Aorta (tissue), 5 donors: ENCODE measurements at places on chromosomes 1 and 21.

GRCh38 chr1:8543965-8544364 is 226.1 kb downstream of the SLC45A1 start:
- no peak overlapping the region for H3K4me3 ChIP-seq
- no peaks in the 10 kb centered on the region for H3K27me3 ChIP-seq

GRCh38 chr1:59595774-59596173 is 219.0 kb upstream of the HOOK1 start:
- no peaks in the 10 kb centered on the region for H3K27me3 ChIP-seq
- no peak overlapping the region for H3K4me3 ChIP-seq
- H3K27ac ChIP-seq, result no peak overlapping the region
- no peaks in the 10 kb centered on the region for H3K36me3 ChIP-seq
- H3K4me1 ChIP-seq, result no peaks in the 10 kb centered on the region
- no peak for DNase-seq

- DNase-seq, result no peak
- H3K4me3 ChIP-seq, result no peak overlapping the region
- H3K27ac ChIP-seq, result no peak overlapping the region
Measured at GRCh38 chr1:185834371-185834905, 100.2 kb downstream of the HMCN1 start.

DNA sequence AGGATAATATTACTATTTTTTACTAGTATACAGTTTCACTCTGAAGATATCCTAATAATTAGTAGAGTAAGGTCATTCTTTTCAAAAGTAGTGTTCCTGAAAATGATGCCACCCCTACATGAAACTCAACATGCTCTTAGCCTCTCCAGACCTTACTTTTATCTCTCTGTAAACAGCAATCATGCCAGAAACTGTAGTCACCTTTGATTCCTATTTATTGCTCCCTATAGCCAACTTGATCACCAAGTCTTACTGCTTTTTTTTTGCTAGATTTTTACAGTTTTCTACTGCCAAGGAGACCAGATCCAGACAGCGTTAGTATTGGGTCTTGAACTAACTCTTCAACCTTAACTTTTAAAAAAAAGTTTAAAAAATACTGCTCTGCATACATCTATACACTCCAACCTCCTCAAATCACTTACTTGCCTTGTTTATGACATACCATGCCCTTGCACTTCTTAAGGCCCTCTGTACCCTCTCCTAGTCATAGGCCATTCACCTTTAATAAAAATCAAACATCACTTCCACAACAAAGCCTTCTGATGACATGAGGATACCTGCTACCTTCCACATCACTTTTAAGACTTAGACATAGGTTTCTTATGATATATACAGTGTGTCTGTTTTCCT is 36.1 kb downstream of the ZNHIT6 start:
- DNase-seq, result no peak
- no peaks in the 10 kb centered on the region for H3K27me3 ChIP-seq
- peaks cover 4% of the 10 kb centered on the region for H3K4me1 ChIP-seq
- no peak overlapping the region for H3K4me3 ChIP-seq
- H3K36me3 ChIP-seq, result no peaks in the 10 kb centered on the region
- H3K27ac ChIP-seq, result no peak overlapping the region

GRCh38 chr1:11682287-11682771 is 1.4 kb upstream of the MAD2L2 start:
- H3K27ac ChIP-seq, result no peak overlapping the region
- no peaks in the 10 kb centered on the region for H3K4me1 ChIP-seq
- DNase-seq, result no peak
- no peaks in the 10 kb centered on the region for H3K36me3 ChIP-seq
- no peak overlapping the region for H3K4me3 ChIP-seq

GRCh38 chr1:86704458-86704971 is at the start of gene SH3GLB1:
SH3GLB1 (plus strand) TSS chr1:86704576; CDS start chr1:86704900, 324 bp downstream.
- no peaks in the 10 kb centered on the region for H3K27me3 ChIP-seq
- H3K4me1 ChIP-seq, result peaks cover 2% of the 10 kb centered on the region
- peak within 1 kb of the TSS; percentile 74 for H3K4me3 ChIP-seq
- peak within 1 kb of the TSS; percentile 93 for H3K27ac ChIP-seq
- H3K36me3 ChIP-seq, result no peaks in the 10 kb centered on the region
- peak; percentile 93 for DNase-seq

DNA sequence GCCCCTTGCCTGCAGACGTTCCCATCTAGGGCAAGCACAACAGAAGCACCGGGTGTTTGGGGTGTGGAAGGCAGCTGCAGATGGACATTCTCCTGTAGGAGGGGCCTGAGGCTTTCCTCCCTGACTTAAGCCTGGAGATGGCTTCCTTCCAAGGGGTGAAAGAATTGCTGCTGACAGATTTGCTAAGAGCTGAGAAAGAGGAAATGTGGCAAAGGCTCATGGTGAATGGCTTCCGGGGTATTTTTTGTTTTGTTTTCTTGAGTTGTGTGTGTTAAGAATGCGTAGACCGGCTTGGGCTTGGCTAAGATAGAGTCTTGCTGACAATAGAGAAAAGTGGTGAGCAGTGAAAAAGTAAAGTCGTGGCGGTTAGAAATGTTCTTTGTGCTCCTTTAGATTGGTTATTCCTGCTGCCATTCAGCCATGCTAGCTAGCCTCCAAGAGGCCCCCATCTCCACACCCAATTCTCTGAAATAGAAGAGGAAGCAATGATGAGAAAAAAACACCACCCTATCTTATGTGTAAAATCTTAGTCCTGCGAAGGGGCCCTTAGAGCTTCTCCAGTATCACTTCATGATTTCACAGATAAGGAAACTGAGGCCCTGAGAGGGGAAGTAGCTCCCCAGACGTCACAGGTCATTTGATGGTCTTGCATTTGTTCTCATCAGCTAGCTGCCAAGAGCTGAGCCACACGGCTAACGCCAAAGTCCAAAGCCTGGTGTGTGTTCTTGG is 36.9 kb downstream of the EIF2D start:
- H3K27me3 ChIP-seq, result no peaks in the 10 kb centered on the region
- no peaks in the 10 kb centered on the region for H3K4me1 ChIP-seq
- H3K36me3 ChIP-seq, result no peaks in the 10 kb centered on the region
- no peak overlapping the region for H3K4me3 ChIP-seq
- no peak for DNase-seq

- no peak overlapping the region for H3K4me3 ChIP-seq
- H3K27me3 ChIP-seq, result no peaks in the 10 kb centered on the region
- H3K36me3 ChIP-seq, result peaks cover 15% of the 10 kb centered on the region
Measured at GRCh38 chr1:206734499-206735142, 36.0 kb upstream of the IL19 start.

DNA sequence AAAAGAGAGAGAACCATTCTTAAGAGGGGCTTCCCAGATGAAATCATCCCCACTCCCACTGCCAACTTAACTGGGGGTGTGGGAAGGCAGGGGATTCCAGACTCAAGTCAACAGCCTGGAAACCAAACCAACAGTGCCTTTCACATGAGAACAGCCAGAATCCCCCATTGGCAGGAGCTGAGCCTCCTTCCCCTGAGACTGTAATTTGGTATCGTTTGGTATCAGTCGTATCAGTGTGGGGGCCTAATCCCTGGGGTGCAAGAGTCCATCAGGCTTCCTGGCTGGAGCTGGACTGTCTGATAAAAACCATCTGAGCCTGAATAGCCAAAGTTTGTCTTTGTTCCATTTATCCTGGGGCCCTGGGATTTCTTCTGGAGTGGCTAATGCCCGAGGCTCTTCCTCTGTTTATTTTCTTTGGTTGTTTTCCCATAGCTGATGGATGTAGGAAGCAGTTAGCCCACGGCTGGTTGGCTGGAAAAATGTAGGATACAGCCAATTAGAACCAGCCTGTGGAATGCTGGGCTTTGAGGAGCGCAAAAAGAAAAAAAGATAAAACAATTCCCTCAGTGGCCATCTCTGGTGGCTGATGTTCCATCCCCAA is 84.6 kb downstream of the LAMC2 start:
- H3K27me3 ChIP-seq, result no peaks in the 10 kb centered on the region
- no peak overlapping the region for H3K4me3 ChIP-seq
- no peak for DNase-seq
- H3K4me1 ChIP-seq, result no peaks in the 10 kb centered on the region
- H3K27ac ChIP-seq, result no peak overlapping the region

GRCh38 chr1:207918581-207918980 is 7.7 kb upstream of the CD34 start:
- no peak overlapping the region for H3K27ac ChIP-seq
- no peak for DNase-seq
- H3K27me3 ChIP-seq, result no peaks in the 10 kb centered on the region
- no peak overlapping the region for H3K4me3 ChIP-seq
- peaks cover 3% of the 10 kb centered on the region for H3K4me1 ChIP-seq

DNA sequence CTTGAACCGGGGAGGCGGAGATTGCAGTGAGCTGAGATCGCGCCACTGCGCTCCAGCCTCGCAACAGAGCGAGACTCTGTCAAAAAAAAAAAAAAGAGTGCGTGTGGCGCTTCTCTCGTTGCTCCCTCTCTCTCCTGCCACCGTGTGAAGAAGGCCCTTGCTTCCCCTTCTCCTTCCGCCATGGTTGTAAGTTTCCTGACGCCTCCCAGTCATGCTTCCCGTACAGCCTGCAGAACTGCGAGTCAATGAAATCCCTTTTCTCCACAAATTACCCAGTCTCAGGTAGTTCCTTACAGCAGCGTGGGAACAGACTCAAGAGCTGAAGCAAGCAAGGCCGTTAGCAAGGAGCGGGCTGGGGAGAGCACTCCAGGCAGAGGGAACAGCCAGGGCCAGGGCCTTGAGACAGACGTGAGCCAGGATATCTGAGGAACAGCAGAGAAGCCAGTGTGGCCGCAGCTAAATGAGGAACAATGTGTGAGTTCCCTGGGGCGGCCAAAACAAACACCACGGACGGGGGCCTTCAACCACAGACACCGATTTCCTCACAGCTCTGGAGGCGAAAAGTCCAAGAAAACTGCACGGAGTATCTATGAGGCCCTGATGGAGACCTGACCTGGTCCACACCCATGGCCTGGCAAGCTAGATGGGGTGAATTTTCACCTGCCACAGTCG is 54.2 kb upstream of the ETS2 start:
- H3K27ac ChIP-seq, result peak overlapping the region; percentile 97
- peak; percentile 90 for DNase-seq
- no peak overlapping the region for H3K4me3 ChIP-seq
- H3K27me3 ChIP-seq, result no peaks in the 10 kb centered on the region
- H3K4me1 ChIP-seq, result no peaks in the 10 kb centered on the region

GRCh38 chr1:215269955-215270354 is 187.4 kb downstream of the KCNK2 start:
- no peak overlapping the region for H3K27ac ChIP-seq
- H3K4me3 ChIP-seq, result no peak overlapping the region
- H3K27me3 ChIP-seq, result no peaks in the 10 kb centered on the region
- no peaks in the 10 kb centered on the region for H3K36me3 ChIP-seq

DNA sequence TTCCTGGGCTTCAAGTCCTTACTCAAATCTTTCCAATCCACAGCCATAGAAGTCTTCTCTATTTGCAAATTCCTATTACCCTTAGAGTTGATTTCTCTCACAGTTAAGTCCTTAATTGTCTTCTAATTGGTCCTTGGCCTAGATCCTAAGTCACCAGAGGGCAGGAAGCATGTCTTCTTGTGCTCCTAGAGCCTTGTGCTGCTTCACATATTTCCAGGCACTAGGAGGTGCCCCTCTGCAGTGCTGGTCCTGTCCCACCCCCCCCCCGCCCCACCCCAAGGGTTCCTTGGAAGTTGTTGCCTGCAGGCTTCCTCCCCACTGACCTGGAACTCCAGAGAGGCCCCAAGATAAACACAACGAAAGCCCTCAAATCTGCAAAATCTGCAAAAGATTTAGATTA is 28.1 kb upstream of the TARBP1 start:
- no peak for DNase-seq
- H3K36me3 ChIP-seq, result no peaks in the 10 kb centered on the region
- no peaks in the 10 kb centered on the region for H3K27me3 ChIP-seq
- H3K4me3 ChIP-seq, result no peak overlapping the region

- H3K4me1 ChIP-seq, result no peaks in the 10 kb centered on the region
- H3K36me3 ChIP-seq, result no peaks in the 10 kb centered on the region
- no peaks in the 10 kb centered on the region for H3K27me3 ChIP-seq
- H3K4me3 ChIP-seq, result no peak overlapping the region
- H3K27ac ChIP-seq, result no peak overlapping the region
Measured at GRCh38 chr1:211711315-211711705, 35.9 kb upstream of the NEK2 start.

DNA sequence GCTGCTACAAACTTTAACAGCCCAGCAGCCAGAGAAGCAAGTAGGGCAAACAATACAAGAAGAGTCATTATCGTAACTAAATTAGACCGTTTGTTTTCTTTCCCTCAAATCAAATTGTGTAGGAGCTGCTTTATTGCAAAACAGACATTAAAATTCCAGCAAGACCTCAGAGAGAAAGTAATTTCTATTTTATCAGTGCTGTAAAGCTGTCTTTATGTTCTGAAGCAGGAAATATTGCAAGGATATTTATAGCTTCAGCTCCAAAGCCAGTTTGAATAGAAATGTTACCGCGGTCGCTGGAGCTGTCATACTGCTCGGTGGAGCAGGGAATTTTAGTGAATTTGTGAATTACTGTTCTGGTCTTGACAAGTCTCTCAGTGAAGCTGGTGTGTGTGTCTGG is 503.8 kb upstream of the PLXNA2 start:
- no peaks in the 10 kb centered on the region for H3K4me1 ChIP-seq
- H3K27ac ChIP-seq, result no peak overlapping the region
- H3K36me3 ChIP-seq, result no peaks in the 10 kb centered on the region
- no peak for DNase-seq

DNA sequence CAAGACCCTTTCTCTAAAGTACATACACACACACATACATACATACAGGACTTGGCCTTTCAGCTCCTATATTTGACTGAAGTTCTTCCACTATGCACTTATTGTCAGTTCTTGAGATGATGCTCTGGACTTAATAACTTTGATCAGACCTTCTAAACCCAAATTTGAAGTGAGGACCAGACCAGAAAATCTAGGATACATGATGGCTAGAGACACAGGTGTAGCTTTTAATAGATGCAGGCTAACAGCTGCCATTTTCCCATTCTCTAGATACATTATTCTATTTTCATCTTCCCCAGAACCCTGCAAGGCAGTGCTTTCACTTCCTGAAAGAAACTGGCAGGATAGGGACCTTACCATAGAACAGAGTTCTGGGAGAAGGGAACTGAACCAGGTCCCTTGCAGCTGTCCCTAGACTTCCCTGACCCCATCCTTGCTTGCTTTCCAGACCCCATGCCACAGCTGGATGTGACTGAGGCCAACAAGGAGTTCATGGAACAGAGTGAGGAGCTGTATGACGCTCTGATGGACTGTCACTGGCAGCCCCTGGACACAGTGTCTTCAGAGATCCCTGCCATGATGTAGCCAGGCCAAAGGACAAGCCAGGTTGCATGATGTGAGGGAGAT is 14.9 kb upstream of the RAB42 start:
- no peaks in the 10 kb centered on the region for H3K36me3 ChIP-seq
- H3K4me1 ChIP-seq, result peaks cover 4% of the 10 kb centered on the region
- no peak overlapping the region for H3K4me3 ChIP-seq
- H3K27ac ChIP-seq, result no peak overlapping the region
- peaks cover 1% of the 10 kb centered on the region for H3K27me3 ChIP-seq
